ENCODE measurements at places on chromosomes 2 and 18.

DNA sequence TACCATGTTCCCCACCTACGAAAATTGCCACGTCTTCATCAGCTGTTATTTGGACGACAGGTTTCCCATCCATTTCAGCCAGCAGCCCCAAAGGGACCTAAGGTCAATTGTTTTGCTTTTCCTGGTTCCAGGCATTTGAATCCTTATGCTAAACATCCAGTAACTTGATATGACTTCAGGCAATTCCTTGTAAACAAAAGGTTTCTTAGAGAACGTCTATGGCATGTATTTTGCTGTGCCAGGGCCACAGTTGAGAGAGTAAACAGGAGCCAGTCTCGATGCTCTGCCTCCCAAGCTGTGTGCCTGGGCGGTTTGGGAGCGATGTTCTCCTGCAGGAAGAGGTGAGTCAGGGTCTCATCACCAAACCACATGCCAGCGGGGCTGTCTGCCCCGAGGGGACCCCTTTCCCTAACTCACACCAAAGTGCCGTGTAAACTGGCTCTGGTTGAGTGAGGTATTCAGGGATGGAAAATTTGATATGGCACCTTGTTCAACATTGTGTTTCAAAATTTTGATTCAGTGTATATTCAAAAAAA lies 12.9 kb upstream of the MC5R start:
- DNase-seq = no peak

DNA sequence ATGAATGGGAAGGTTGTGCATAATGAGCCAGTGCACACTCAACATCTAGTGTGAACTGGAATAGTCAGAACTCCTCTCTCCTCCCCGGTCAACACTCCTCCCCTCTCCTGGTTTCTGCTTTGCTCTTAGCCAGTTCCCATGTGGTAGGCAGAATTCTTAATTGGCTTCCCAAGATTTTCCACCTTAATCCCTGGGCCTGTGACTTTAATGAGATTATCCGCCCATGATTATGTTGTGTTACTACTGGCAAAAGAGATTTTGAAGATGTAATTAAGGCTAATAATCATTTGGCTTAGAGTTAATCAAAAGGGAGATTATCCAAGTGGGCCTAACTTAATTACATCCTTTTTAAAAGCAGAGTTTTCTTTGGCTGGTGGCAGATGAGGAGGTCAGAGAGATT lies 34.2 kb upstream of the REV1 start:
- DNase-seq = no peak

DNA sequence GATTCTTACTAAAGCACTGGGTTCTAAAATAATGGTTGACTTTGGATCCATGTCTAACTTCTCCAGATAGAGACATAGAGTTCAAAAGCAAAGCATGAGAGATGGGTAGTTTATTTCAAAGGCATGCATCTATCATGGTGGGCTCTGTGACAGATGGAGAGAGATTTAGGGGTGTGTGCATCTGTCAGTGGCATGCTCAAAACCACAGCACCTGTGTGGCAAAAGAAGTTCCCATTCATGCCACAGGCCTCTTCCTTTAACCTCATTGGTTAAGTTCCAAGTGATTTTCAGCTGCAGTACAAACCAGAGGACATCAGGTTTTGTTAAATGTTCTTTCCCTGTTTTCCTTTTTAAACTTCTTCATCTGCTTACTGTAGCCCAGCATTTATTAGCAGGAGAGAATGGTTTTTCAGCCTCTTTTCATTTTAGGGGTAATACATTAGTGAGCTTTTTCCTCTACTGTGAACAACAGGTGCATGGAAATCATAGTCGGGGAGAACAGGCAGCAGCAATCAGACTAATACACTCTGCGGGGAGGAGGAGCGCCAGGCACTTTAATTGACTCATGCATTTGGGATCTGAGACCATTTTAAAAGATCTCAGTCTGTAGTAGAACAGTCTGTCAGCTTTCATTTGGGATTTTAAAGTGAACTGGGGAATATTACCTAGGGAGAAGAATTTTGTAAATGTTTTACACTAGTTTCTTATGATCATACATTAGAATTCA lies 52.4 kb upstream of the UPP2 start:
- DNase-seq = no peak

- DNase-seq = no peak
These were observed 245.4 kb downstream of the RAD51AP2 start for GRCh38 chr2:17272652-17273525.

- DNase-seq = no peak
These were observed 2.5 kb downstream of the BABAM2 start for GRCh38 chr2:27893006-27893405.

DNA sequence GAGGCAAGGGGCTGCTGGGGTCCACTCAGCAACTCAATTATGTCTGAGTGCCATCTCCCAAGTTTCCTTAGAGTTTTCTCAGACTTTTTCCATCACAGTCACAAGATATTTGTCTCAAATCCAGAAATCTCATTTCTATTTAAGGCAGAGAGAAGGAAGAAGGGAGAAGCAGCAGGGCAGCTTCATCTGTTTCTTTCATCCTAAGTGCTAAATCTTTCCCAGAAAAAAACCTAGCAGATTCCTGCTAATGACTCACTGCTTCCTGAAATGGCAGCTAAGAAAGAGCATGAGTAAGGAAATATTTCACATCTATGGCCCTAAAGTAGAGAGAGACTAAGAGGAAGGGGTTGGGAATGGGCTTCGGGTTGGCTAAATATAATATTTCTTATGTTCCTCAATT lies 88.0 kb downstream of the KYNU start:
- DNase-seq = no peak

DNA sequence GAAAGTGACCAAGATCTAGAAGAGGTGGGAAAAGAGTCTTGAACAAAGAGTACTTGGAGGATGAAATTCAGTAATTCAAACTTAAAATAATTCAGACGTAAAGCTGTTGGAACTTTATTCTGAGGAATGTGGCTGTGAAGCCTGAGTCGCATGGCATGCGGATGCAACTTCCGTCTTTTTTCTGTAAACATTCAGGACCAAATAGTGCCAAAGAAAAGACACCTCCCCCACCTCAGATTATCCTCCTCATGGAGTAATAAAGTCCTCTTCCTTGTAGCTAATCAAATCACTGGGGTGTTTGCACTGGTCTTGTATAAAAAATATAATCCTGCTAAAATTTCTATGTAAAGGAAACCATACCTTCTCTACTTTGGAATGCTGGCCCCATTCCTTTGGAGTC lies 790.4 kb downstream of the TSN start:
- DNase-seq = no peak

DNA sequence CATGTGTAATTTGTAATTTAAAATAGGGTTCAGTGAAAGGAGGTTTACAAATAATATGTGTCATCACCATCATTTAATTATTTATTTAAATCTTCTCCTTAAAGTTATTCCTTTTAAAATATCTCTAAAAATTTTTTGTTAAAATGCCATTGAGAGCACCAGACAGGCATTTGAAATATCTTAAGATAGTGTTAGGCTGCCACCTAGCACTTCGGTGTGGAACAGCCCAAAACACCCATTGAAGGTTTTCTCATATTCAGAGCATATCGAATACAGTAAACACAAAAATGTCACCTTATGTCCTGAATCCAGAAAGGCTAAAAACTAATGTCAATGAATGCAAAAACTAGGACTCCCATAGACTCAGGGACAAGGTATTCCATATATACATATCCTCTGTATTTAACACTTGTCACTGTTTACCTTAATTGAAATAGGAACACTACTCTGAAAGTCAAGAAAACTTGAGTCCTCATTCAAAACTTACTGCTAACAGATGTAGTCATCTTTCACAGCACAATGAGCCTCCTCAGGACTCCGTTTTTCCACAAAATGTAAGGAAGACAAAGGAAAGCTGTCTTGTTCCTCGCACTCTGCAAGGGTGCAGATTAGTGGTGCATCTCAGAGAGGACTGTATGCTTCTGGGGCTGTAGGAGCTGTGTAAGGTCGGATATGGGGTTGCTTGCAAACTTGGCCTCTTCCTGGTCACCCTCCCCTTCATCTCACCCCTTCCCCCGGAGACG lies 329.5 kb downstream of the PAX3 start:
- DNase-seq = peak; percentile 72

- no peak for DNase-seq
These were observed 30.6 kb downstream of the CYB5A start for GRCh38 chr18:74261053-74261713.

GRCh38 chr2:1156531-1156930 lies 205.9 kb downstream of the SNTG2 start:
- DNase-seq = no peak

DNA sequence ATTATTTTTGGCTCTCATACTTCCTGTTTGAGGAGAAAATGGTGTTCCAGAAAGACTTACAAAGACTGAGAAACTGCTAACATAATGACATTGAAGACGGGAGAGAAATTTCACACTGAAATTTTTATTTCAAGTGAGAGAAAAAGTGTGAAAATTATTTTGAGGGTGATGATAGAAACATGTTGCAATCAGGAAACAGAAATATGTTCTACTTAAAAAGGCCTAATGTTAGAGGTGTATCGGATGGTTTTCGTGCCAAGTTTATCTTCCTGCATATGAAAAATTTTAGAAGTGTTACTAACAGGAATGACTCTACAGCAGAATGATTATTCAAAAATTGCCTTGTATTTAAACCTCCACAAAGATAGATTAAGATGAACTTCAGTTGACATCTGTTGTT lies 50.5 kb downstream of the KCNE4 start:
- no peak for DNase-seq

DNA sequence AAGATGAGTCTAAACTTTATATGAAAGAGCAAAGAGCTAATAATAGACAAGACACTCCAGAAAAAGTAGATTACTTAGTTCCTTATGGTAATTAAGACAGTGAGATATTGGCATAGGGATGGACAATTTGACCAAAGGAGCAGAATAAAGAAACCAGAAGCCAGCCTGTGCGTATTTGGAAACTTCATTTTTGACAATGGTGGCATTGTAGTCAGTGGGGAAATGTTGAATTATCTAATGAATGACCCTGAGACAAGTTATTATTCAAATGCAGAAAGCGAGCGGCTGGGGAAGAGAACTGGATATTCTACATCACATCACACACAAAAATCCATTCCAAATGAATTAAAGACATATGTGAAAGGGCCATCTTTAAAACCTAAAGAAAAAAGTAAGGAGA lies 144.3 kb downstream of the DTNB start:
- no peak for DNase-seq

DNA sequence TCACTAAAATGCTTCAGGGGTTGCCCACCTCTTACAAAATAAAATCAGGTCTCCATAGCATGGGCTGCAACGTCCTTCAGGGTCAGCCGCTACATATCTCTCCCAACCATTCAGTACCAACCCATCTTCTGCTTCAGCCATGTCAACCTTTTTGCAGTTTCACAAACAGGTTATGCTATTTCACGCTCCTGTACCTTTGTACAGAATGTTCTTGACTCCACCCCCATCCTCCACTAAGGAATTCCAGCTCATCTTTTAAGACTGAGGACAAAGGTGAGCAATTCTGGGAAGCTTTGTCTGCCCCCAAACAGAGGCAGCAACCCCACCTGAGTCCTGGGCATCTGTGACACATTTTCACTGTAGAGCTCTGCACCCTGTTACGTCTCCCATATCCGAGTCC lies 8.8 kb upstream of the EVA1A start:
- no peak for DNase-seq

GRCh38 chr2:102014041-102014345 lies 22.2 kb downstream of the IL1R2 start:
- DNase-seq = no peak

- no peak for DNase-seq
These were observed 4.6 kb downstream of the DOCK10 start for GRCh38 chr2:225037415-225038230.

GRCh38 chr2:57510704-57511103 lies 535.9 kb upstream of the VRK2 start:
- no peak for DNase-seq

GRCh38 chr2:133413863-133414262 lies 154.4 kb downstream of the NCKAP5 start:
- no peak for DNase-seq

GRCh38 chr2:79861059-79861374 lies 348.2 kb downstream of the CTNNA2 start:
- no peak for DNase-seq

DNA sequence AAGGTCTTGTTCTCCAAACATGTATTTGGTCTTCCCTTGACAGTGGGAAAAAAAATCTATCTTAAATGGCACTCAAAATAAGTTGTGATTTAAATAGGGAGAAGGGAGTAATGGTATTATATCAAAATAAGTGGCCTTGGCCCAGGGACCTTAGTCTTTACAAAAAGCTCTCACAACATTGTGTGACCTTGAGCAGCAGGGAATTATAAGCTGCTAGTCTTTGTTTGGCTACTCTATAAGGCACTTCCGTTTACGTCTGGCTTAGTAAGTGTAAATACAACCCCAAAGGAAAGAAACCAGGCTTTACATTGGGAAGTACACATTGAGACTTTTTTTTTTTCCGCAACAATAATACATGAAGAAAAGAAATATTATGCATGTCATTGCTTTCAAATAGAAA lies 734.0 kb upstream of the LINC00305 start:
- no peak for DNase-seq

DNA sequence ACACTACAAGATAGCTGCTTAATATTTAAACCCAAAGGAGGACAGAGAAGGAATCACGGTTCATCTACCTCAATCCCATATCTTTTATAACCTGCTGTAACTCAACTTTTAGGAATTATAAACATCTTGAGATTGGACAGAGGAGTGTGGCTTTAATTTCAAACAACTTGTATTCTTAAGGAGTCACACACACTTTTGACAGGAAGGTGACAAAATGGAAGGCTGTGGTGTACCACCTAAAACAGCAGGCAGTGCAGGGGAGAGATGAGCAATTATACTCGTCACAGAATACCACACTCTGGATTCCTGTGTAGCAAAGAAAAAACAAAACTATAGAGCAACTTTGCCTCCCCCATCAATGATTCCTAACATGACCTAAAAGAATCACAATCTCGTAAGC lies 194.8 kb downstream of the ZEB2 start:
- DNase-seq = peak; percentile 29

DNA sequence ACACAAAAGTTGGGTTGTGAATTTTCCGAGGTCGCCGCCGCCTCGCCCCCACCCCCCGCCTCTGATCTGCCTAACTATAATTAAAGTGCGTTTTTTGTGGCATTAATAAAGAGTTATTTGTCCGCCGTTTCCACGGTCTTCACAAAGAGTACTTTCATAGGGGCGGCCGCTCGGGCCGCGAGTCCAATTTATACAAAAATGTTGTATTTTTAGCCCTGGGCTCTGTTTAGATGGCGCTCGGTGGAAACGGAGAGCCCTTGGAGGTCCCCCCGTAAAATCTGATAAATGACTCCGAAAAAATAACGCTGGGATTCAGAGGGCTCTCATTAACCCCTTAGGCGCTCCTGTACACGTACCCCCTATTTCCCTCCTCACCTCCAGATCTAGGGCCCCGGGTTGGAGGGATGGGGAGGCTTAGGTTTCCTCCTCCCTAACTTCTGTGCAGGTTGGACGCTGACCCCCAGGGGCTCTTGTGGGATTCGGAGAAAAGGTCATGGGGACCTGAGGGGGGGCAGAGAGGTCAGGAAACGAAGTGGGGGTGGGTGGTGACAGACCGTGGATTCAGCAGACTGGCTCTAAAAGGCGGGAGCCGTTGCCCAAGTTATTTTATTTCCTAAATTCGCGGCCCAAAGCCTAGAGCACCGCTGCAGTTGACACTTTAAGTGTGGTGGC lies 1.9 kb downstream of the CYP26B1 start:
- DNase-seq = no peak

GRCh38 chr2:112794131-112794733 lies 9.9 kb upstream of the IL1A start:
- DNase-seq = peak; percentile 44

- no peak for DNase-seq
These were observed 76.4 kb downstream of the ADD2 start for GRCh38 chr2:70691497-70692140.

All from stomach (tissue), 19 donors.